ENCODE measurements at places on chromosomes 16 and 17.

DNA sequence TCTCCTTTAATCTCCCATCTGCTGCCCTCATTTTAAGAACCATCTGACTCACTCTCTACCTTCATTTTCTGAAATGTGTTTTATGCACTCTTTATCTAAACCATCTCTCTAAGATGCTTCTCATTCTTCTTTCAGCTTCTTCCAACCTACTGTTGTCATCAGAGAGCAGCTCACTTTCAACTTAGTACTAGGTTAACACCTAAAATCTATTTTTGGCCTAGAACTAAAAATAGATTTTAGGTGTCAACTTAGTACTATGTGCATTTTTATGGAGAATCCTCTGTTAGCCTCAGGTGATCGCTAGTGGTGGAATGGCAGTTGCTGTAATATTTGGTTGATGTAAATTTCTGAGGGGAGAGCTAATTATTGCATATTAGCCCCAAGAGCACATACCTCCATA lies 277.1 kb downstream of the KCNJ2 start:
- DNase-seq, result no peak

DNA sequence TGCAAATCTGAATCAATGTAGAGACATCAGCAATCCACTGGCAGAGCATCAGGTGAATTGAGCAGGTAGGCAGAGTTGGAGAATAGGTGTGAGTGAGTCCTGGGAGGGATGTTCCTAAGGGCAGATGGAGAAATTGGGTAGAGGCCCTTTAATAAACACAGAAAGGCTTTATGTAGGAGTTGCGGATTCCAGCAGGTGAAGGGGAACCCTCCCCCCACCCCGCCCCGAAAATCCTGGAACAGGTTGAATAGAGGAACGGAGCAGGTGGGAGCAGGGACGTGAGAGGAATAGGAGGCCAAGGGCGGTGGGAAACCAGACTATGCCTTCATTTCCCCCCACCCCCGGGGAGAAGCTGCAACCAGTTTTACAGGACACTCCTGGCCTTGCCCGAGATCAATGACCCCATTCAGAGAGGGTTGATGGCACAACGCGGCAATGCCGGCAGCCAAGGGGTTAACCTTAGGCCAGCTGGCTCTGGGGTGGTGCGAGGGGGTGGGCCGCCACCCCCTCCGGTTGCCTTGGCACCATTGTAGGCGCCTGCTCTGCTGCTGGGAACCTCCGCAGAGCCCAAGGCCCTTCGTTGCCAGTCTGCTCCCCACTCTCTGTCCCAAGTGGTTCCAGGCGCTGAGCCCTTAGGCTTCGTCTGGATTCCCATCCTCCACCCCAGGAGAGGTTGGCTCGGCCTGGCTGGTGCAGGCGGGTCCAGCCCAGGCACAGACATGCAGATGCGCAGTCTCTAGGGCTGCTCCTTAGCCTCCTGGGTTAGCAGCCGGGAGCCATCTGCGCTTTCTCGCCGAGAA lies 814 bp upstream of the RUNDC3A start:
- DNase-seq, result no peak

DNA sequence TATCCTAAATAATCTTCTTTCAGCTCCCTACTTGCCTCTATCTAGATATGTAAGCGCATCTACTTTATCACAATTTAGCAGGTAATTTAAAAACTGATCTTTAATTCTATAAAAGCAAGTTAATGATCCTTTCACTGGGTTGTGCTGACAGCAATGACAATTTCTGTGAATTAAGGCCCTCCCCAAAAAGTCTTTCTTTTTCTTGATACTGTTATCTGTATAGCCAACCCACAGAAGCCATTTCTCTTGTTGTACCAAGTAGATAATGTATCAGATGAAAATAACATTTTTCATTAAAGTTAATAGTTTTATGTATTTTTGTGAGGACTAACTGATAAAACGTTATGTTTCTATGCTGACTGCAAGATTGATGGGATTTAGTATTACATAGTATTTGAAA lies 3.8 kb downstream of the ZPBP2 start:
- DNase-seq, result no peak

- no peak for DNase-seq
These were observed 1153.9 kb downstream of the CDH11 start for GRCh38 chr16:63967966-63968365.

DNA sequence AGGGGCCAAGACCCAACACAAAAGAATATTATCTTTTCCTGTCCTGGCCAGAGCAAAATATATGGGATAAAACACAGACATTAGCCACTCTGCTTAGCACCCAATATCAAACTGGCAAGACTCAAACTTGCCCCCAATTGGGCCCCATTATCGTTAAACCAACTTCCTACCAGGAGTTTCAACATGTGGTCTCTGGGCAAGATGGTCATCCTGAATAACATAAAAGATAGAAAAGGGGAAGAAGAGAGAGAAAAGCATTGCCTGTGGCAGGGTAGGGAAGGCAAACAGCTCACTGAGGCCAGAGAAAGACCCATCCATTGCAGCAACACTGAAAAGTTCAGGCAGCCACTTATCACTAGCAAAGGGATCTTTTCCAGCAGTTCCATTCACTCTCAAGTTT lies 502.1 kb downstream of the KIF2B start:
- DNase-seq, result no peak

DNA sequence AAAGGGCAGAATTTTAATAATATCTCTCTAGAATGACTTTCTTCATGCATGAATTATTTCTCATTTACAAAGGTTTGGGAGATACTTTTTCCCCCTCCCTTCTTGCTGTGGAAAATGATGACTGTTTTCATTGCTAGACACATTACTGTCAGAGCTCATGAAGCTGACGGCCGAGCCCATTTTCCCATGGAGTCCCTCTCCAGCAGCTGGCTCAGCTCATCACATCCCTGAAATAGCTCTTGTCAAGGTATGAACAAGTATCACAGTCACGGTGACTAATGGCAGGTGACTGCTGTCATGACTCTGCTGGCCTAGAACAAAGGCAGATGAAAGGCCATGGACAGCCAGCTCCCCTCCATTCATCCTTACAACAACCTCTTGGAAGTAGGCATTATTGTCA lies 208.1 kb downstream of the ABCC12 start:
- DNase-seq, result no peak

DNA sequence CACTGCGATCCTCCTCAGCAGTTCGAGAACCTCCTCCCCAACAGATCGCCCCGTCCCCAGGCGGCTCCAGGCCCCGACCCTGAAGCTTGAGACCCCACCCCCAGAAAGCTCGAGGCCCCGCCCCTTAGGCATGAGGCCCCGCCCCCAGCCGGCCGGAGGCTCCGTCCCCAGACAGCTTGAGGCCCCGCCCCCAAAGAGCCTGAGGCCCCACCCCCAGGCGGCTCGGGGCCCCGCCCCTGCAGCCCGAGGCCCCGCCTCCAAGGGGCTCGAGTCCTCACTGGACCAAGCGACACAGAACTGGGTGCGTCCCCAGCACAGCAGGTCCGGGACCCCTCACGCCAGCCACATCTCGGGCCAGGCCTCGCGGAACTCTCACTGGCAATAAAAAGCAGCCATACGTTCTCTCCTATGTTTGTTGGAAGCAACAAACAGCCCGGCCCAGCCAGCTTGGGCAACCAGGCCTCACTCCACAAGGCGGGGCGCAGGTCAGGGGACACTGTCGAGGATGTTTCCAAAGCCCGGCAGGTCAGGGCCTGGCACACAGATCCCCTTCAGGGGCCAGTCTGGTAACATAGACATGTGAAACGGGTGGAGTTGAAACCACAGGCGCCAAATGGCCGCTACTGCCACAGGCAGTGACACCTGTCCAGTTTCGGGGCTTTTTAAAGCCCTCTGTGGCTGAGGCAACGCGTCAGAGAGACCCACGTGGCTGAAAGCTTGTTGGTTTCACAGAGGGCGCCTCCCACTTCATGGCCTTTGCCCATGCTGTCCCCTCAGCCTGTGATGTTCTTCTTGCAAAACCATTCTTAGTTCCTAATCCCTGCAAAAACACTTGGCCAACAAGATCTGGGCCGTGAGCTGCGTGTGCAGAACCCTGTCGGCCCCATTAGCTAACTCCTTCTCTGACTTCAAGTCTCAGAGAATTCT lies 224.2 kb downstream of the PARN start:
- DNase-seq, result no peak

- DNase-seq, result no peak
These were observed 12.2 kb downstream of the CHTF8 start for GRCh38 chr16:69120096-69120664.

DNA sequence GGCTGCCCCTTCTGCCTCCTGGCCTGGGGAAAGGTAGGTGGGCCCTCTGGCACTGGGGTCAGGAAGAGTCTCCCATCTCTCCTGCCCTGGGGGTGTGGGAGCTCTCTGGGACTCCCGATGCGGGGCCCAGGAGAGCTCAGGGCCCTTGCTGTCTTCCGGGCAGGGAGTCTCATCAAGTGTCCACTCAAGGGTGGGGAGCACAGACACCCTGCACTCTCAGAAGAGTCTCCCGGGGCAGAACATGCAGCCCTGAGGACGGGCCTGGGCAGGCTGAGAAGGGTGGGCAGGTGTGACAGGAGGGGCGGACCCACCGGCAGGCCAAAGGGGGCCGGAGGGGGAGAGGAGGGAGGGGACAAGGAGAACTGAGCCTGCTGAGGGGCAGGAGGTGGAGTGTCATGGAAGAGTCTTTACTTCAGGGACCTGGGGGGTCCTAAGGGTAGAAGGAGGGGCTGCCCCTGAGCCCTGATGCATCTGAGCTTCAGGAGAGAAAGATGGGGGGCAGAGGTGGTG lies 8.4 kb upstream of the PKMYT1 start:
- no peak for DNase-seq

DNA sequence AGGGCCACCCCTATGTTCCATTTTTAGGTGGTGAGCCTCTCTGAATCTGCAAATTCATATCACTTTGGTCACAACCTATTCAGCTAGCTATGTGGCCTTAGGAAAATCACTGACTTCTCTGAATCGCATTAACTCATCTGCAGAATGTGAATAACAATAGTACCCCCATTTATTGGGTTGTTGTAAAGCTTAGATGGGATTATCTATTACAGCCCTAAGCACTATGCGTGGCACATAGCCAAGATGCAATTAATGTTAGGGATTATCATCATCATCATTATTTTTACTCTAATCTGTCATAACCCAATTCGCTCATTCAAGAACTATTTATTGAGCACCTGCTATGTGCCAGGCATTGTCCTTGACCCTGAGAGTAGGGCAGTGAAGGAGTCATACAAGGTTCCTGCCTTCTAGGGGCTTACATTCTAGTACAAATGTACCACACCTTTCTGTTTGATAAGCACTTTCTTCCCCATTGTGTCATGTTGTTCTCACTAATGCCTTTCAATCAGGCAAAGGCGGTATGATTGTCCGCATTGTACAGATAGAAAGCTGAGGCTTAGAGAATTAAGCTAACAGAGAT lies 38.5 kb downstream of the CHD9 start:
- no peak for DNase-seq

DNA sequence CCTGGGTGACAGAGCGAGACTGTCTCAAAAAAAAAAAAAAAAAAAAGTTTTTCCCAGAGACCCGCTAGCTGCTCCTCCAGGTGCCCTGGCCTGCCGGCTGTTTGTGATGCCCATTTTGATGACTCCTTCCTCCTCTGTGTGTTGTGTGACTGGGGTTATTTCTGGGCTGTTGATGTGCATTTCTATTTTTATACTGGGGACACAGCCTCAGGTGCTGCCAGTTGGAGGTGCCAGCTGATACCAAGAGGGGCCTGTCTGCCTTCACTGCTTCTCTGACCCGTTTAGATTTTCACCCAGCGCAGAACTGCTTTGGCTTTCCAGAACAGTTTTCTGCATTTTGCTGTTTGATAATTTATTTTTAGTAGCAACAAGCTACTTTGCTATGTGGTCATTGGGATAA lies 6.7 kb downstream of the PLA2G15 start:
- DNase-seq, result no peak

- no peak for DNase-seq
These were observed 72.0 kb upstream of the KSR1 start for GRCh38 chr17:27384261-27384701.

- DNase-seq, result no peak
These were observed 15.3 kb downstream of the XPO6 start for GRCh38 chr16:28196387-28196987.

DNA sequence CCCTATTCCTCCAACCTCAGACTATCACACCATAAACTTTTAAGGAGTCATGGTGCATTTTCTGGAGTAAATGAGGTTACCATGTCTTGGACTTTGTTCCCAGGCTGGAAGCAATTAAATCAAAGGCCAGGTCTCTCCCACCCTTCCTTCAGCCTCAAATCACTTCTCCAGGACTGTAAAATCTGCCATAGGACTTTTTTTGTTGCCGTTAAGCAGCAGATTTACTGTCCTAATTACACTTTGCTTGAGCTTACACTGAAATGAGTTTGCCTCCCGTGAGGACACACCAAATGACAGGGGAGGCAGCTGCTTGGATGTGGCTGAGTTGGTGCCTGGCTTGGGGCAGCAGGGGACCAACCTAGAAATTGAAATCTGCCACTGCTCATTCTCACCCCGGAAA lies 14.7 kb downstream of the DCAKD start:
- DNase-seq, result no peak

DNA sequence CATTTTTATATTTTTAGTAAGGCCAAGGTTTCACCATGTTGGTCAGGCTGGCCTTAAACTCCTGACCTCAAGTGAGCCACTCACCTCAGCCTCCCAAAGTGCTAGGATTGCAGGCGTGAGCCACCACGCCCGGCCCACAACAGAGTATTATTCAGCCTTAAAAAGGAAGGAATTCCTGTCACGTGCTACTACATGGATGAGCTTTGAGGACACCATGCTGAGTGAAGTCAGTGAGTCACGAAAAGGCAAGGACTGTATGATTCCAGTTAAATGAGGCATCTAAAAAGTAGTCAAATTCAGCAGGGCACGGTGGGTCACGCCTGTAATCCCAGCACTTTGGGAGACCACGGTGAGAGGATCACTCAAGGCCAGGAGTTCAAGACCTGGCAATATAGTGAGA lies 9.7 kb downstream of the CSF3 start:
- no peak for DNase-seq

GRCh38 chr17:2012499-2012898 lies 12.6 kb downstream of the RTN4RL1 start:
- DNase-seq, result no peak

DNA sequence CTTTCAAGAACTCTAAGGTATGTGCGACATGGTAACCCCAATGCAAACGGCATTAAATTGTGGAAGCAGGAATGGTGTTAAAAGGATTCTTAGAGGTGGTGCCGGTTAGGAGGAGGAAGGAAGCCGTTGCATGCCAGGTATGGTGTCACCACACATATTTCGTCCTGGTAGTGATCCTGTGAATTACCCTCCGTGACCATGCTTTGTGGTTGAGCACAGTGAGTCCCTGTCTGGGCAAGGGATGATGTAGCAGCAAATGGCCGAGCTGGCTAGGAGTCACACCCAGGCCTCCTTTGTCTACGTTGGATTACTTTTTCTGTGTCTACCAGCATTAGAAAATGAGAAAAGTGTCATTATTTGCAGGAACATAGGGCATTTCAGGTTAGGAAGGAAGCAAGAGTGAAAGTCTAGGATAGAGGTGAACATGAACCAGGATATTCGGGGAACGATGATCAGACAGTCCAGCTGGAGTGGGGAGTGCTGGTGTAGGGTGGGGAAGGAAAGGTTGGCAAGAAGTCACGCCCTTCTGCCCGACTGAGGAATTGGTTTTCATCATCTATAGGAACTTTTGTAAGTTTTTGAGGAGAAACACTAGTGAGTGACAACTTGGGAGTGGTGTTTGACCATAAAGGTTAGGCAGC lies 123.5 kb downstream of the PRKCA start:
- no peak for DNase-seq

GRCh38 chr17:10428781-10429180 lies 7.0 kb upstream of the MYH8 start:
- DNase-seq, result no peak

- no peak for DNase-seq
These were observed 430.7 kb downstream of the HS3ST3B1 start for GRCh38 chr17:14731591-14731990.
